ENCODE measurements at places on chromosomes 3 and 15.

- DNase-seq = no peak
Measured at GRCh38 chr3:117238806-117239205, 529.2 kb downstream of the TUSC7 start.

DNA sequence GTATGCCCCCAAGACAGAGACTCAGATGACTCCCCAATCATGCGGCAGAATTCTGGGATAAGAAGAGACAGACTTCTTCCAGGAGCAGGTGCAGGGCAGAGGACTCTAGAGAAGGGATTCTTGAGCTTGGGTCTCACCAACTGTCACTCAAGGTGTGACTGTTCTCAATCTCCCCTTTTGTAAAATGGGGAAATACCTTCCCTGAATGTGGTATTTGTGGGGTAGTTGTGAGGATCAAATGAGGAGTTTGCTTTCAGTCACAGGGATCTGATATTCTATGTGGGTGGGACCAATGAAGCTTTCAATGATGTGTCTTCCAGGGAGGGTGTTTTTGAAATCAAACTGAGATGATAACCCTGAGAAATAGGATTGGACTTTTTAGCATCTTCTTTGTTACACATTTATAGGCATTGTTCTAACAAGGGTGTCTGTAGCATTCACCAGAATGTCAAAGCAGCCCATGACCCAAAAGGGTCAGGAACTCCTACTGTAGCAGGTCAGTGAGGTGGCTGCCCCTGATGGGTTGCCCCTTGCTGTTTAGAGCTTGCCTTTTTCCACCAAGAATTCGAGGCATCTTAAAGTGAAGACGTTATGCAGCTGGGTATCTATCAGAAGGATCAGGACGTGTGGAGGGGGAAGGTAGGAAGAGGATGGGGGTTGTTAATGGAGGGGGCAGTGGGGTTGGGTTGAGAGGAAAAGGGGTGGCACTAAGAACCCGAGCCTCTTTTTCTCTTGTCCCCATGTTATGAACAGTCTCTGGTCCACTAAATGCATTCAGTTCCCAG, 28.8 kb downstream of the UMPS start:
- no peak for DNase-seq

GRCh38 chr15:67840749-67841512, 1.1 kb upstream of the RNU6-1 start:
- DNase-seq = no peak

DNA sequence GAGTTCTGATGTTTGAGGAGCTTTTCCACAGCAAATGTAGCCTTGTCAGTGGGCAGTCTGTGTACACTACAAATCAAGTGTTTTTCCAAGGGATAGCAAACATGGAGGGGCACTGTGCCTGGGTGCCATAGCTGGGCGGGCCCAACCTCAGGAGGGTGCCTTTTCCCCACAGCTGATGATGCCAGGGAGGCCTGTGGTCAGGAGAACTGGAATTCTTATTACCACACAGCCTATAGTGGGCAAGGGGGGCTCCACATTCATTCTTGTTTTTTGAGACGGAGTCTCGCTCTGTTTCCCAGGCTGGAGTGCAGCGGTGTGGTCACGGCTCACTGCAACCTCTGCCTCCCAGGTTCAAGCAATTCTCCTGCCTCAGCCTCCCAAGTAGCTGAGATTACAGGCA, 41.8 kb downstream of the SYNM start:
- no peak for DNase-seq

DNA sequence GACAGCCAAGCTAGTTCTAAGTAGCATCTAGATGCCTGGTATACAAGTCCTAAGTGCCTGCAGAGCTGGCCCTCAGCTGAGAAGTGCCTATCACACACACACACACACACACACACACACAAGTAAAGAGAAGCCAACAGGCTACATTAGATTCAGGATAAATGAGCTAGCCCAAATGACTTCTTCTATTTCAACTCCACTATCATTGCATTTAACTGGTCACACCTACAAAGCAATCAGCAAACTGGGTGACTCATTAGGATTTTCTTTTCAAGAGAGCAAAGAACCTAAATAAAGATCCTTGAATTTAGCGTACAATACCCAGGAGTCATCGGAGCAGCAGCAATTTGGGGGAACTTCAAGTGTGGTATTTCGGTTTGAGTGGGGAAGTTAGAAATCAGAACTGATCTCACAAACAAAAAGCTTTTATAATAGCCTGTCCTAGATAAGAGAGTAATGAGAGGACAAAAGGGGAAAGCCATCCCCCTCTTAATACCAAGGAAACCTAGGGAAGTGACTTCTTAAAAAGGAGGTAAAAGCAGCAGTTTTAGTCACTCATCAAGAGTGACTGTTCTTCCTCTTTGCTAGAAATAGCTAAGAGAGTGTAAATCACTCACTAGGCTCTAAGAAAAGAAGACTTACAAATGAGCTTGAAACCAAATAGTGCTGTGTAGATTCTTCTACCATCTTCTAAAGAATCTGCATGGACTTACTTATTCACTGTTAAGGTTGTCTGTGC, 112.7 kb downstream of the TNIK start:
- DNase-seq = no peak

DNA sequence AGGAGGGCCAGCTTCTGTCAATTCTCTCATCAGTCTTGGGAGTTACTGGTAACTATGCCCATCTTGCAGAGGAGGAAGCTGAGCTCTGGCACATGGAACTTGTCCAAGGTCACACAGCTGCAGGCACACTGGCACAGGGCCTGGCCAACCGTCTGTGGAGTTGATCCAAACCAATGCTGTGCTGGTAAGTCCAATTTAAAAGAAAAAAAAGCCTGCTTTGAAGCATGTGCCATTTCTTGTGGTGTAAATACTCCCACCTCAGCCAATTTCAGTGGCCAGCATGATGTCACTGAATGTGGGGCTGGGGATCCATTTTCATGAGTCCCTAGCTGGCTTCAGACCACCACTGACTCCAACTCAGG, 83.4 kb downstream of the CHSY1 start:
- DNase-seq = no peak

GRCh38 chr15:47974724-47975123, 146.1 kb upstream of the SLC24A5 start:
- no peak for DNase-seq

- no peak for DNase-seq
Measured at GRCh38 chr15:81254916-81255290, 58.2 kb downstream of the IL16 start.

GRCh38 chr15:100235030-100235617, 106.7 kb downstream of the ADAMTS17 start:
- DNase-seq = no peak

DNA sequence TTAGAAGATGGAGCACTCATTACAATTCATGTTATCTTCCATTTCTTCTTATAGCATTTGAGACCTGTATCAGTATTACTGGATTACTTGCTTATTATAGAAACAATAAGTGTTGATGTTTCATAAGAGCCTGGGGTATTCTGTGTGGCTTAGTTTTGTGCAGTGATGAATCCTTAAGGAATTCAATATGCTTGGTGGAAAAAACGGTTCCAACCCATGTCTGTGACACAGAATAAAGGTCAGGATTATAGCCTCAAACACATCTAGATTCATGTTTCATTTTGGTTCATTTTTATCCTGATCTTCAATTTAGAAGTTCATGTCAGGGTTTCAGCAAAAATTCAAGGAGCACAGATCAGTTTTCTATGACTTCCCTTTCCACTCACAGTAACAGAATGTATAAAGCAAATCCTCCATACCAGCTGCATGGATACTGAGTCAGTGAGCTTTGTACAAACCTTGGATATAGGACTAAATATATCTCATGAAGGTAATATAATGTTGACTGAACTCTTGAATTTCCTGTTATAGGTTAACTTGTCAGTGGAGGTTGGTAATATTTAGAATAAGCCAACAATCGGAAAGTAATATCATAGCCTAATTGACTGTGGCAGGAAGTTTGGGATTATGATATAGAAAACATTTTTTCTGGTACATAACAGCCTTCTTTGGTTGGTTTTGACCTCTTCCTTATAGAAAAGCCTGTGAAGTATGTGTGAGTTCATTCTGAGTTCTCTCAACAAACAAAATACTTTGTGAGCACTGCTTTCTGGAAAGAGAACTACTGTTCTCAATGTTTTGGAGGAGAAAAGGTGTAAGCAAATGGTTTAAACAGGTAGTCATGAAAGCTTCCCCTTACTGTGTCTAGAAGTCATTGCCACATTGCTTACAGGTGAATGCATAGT, 218.2 kb upstream of the TPM1 start:
- no peak for DNase-seq

DNA sequence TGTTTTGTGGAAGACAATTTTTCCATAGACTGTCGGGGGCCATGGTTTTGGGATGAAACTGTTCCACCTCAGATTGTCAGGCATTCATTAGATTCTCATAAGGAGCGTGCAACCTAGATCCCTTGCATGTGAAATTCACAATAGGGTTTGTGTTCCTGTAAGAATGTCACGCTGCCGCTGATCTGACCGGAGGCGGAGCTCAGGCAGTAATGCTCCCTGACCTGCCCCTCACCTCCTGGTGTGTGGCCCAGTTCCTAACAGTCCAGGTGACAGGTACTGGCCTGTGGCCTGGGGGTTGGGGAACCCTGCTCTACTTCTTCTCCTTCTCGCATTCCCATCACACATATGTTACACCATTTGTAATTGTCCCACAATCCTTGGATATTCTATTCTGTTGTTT, 11.0 kb downstream of the CHRNA7 start:
- DNase-seq = no peak

- no peak for DNase-seq
Measured at GRCh38 chr3:94887065-94887464, 824.2 kb downstream of the NSUN3 start.

DNA sequence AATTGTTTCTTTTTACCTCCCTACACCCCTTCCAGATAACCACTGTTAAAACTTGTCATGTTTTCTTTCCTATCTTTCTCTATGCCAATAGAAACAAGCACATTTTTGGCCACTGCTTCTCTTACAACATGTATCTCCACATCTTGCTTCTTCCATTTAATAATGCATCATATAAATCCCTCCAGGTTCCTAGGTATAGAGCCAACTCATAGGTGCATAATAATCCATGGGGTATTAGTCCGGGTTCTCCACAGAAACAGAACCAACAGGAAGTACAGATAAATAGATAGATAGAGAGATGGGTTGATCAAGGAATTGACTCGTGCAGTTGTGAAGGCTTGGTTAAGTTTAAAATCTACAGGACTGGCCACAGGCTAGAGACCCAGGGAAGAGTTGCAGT, 41.5 kb upstream of the PSMD6 start:
- DNase-seq = no peak

- no peak for DNase-seq
Measured at GRCh38 chr3:126208606-126209256, 28.3 kb upstream of the ALDH1L1 start.

GRCh38 chr15:90344662-90345061, 7.4 kb upstream of the ZNF774 start:
- DNase-seq = no peak

All from stimulated activated CD8-positive, alpha-beta memory T cell treated with anti-CD3 and anti-CD28 coated beads, Interleukin-12 subunit alpha, Interleukin-12 subunit beta, amount 100 ng/mL, for 4 hours (primary cell).